ENCODE measurements at places on chromosomes 1 and 21. TPM values are rescaled to one million over a fixed set of nuclear protein-coding genes. Genes with fewer than 3 reads are reported as not detected.

PLCH2 gene
- total RNA-seq: not detected

SYT14 gene
- 0.15 TPM for total RNA-seq

CR2 gene
- not detected for total RNA-seq

KRTAP21-2 gene
- total RNA-seq: not detected

LCE1C gene
- total RNA-seq: not detected

RCSD1 gene
- total RNA-seq: not detected

TAL1 gene
- not detected for total RNA-seq

CZIB gene
- total RNA-seq: 90.4 TPM

C1QTNF12 gene
- total RNA-seq: 0.26 TPM

- no peak for DNase-seq
These were observed 172.4 kb downstream of the CACNA1E start for GRCh38 chr1:181655756-181656155.

DNA sequence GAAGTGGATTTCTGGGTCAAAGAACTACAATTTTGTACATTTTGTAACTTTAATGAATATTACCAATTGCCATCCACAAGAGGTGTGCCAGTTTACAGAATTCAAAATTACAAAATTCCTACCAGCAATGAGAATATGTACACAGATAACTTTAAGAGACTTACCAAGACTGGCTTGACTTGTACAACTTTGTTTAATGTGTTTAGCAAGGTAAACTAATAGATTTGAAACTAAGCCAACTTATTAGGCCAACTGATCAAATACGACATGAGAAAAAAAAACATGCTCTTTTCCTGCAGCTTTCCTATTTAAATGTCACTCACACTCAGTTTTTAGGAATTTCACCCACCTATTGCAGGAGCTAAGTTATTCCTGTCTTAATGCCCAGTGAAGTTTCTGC, 11.4 kb downstream of the EXOC8 start:
- DNase-seq: no peak

GRCh38 chr1:47587891-47588582, 150.2 kb downstream of the FOXD2 start:
- DNase-seq: no peak

- no peak for DNase-seq
These were observed 12.0 kb downstream of the PROX1 start for GRCh38 chr1:213999732-214000131.

DNA sequence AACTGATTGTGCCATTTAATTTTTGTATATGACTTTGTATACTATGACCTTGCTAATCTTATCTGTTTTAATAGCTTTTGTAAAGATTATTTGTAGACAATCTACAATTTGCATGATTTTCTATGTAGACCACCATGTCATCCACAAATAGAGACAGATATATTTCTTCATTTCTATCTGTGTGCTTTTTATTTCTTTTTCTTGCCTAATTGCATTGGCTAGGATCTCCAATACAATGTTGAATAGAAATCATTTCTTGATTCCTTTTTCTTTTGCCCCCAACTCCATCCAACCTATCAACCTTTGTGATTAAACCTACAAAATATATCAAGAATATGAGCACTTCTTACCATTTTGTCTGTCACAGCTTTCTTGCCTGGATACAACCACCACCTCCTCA, 232.6 kb upstream of the POU3F1 start:
- no peak for DNase-seq

- DNase-seq: no peak
These were observed 66.7 kb downstream of the MAN1A2 start for GRCh38 chr1:117433943-117434342.

GRCh38 chr1:232090816-232091215, 464.2 kb downstream of the DISC1 start:
- DNase-seq: no peak

- no peak for DNase-seq
These were observed 22.4 kb downstream of the AADACL4 start for GRCh38 chr1:12666141-12666735.

GRCh38 chr1:33228935-33229487, 27.3 kb upstream of the ZNF362 start:
- DNase-seq: peak; percentile 32

GRCh38 chr21:41768437-41769042, 1.7 kb upstream of the RIPK4 start:
- DNase-seq: peak; percentile 77

DNA sequence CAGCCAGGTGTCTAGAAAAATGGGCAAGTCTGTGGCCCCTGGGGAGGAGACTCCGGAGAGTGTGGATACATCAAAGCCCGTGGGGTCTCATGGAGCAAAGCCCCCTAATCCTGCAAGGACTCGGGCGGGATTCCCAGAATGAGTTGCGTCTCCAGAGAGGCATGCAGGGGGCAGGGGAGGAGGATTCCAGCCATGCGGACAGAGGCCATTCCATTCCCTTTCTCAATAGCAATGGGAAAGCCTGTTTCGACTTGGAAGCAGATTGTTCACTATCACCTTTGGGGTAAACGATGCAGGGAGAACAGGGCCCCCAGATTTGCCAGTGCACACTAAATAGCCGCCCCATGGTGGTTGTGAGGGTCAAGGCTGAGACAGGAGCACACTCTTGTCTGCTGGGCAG, 15.4 kb upstream of the PRDM15 start:
- DNase-seq: no peak

GRCh38 chr1:155324717-155325602, 4.3 kb downstream of the RUSC1 start:
- peak; percentile 61 for DNase-seq

DNA sequence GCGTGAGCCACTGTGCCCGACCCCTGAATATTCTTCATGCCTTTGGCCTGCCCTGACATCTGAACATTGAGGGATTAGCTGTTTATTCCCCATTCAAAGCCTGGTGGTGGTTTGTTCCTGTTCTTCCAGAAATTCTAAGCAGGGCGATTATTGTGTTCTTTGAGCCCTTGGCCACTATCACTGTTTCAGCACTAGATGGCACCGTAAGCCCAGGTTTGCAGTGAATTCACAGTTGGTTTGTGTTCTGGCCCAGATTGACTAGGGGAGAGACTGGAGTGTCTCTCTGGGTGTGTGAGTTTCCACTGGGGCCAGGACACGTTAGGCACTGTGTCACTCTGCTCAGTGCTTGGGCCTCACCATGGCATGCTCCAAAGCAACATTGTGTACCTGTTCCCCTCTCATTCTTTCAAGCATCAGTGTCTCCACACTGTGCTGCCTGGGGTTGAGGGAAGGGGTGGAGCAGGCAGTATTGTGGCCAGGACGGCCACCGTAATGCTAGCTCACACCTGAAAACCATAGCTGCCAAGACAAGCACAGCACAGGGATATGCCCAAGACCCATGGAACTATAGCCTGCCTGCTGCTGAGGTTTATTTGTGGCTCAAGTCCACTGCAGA, 52.7 kb downstream of the PKN2 start:
- DNase-seq: no peak

DNA sequence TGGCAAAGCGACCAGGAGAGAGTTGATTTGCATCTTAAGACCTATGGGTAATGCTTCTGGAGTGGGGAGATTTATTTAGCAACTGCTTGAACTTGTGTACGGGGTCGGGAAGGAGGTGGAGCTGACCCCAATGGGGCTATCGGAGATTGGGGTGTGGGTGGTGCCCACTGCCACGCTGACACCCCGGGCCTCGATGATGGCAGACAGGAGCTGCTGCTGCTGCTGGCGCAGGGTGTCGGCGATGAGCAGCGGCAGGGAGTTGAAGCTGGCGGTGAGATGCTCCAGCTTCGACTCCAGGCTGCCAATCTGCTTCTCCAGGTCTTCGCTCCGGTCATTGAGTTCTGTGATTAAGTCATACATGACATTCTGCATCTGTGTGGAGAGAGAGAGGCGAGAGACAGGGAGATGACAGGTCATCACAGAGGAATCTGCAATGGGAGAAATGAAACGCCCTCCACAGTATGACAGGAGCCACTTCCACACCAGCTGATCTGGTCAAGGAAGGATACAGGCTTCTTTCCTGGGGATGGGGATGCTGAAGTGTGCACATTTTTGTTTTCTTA, 100.0 kb upstream of the ADAR start:
- DNase-seq: no peak

DNA sequence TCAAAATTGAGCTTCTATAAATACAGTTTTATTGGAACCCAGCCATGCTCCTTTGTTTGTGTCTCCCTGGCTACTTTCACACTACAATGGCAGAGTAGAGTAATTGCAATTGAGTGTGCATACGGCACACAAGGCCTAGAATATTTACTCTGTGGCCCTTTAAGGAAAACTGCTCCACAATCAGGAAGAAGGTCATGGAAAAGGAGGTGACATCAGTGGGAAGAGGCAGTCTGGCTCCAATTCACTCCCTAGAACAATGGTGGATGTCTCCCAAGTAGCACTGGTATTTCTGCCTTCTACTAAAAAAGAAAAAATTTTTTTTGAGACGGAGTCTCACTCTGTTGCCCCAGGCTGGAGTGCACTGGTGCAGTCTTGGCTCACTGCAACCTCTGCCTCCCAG, 51.3 kb downstream of the KRTAP19-8 start:
- DNase-seq: no peak

DNA sequence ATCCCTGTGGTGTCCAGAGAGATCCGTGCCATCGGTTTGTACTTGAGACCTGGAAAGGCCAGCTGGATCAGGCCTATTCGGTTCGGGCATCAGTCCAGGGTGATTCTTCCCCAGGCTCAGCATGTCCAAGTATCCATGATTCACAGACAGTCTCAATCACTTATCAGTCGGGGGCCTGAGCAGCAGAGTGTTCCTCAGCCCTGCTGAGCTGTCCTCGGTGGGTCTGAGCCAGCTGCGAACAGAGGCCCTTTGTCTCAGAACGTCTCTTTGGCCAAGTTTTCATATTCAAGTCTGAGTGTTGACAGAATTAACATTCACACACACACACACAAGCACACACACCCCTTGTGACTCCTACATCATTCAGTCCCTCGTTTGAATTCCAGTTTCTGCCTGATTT, 33.4 kb upstream of the OSBPL9 start:
- peak; percentile 97 for DNase-seq

GRCh38 chr1:32892368-32893197, 6.3 kb downstream of the HPCA start:
- DNase-seq: no peak

DNA sequence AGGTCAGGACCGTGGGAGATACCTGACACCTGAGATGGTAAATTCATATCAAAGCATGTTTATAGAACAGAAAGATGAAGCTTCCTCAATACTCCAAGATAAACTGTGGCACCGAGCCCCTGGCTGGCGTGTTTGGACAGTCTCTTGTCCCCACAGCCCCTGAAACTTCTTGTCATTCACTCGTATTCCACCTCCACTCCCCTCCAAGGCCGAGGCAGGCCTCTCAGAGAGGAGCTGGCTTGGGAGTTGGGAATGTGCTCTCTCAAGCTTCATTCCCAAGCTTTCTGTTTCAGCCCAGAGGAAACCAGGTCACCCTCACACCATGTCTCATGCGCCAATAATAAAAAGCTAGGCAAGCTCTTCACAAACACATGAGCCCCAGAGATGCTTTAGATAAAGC, 86.1 kb downstream of the NPHP4 start:
- no peak for DNase-seq

- DNase-seq: no peak
These were observed 83.5 kb downstream of the TOMM20 start for GRCh38 chr1:235045034-235045690.

DNA sequence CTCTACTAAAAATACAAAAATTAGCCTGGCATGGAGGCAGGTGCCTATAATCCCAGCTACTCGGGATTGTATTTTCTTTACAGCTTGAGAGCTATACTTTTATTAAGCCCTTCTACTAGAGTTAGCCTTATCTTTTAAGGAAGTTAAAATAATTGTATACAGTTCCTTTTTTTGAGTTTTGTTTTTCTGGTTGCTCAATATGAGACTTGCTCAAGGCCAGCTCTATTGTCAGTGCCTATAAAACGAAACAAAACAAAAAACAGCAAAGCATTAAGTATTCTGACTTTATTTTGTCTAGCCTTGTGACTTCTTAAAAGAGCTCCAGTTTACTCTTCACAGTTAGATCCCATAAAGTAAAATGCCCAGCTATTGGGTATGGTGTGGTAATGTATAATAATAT, 17.2 kb downstream of the PKN2 start:
- no peak for DNase-seq

- DNase-seq: no peak
These were observed 173.2 kb downstream of the LBR start for GRCh38 chr1:225254676-225255075.

GRCh38 chr1:223770621-223771315, 58.4 kb downstream of the CAPN2 start:
- no peak for DNase-seq

DNA sequence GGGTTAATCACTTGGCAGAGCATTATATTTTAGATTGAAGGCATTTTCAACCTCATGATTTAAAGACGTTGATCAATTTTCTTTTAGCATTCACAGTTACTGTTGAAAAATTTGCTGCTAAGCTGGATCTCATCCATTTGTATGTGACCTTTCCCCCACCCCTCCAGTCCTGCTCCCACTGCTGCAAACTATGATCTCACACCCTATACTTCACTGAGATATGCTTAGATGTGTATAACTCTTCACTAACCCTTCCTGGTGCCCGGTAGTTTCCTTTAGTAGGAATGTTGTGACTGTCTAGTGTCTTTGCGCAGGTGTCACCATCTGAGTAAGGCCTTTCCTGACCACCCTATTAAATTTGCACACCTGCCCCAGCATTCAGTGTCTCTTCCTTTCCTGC, 67.0 kb upstream of the C1orf21 start:
- DNase-seq: no peak

GRCh38 chr1:89936694-89937093, 58.2 kb upstream of the ZNF326 start:
- no peak for DNase-seq

- DNase-seq: no peak
These were observed 40.4 kb upstream of the GRHL3 start for GRCh38 chr1:24278726-24279125.

- DNase-seq: no peak
These were observed 519.8 kb downstream of the COL11A1 start for GRCh38 chr1:102588536-102588935.

GRCh38 chr1:212794561-212795014, 2.9 kb downstream of the TATDN3 start:
- DNase-seq: no peak

DNA sequence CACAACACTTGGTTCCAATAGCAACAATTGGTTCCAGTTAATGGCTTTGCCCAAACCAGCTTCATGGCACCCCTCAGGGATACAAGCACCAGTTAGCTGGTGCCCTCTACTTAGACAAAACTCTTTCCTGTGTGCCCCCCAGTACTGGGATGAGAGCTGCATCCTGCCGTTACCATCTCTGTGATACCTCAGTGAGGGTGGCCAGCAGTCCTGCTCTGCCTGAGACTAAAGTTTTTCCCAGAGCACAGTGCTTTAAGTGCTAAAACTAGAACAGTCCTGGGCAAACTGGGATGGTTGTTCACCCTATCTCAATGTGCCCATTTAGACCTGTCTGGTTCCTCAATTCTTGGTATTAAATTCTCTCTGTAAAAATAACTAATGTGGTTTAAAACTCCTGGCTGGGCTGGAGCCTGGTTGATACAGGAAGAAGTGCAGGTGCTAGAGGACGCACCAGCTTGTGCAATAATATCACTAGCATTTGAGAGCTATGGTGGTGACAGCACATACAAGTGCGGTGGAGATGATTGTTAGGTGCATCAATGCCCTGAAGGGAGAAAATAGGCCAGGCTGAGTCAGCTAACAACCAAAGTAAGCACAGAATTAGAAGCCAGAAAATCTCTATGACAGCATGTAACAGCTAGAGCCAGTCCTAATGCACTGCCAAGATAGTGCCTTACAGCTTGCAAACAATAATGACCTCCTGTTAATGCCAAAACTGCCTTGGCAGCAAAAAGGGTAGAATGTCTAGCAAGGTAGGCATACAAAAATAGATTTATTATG, 179.8 kb upstream of the GALNT2 start:
- DNase-seq: peak; percentile 77
